Muscle of arm (tissue), 14 donors: ENCODE measurements at places on chromosomes 1 and 21. TPM values are rescaled to one million over a fixed set of nuclear protein-coding genes. Genes with fewer than 3 reads are reported as not detected.

GRCh38 chr21:37071561-37072273 is 1.2 kb downstream of the PIGP start:
- DNase-seq: peak; percentile 64

- DNase-seq: no peak
Measured at GRCh38 chr1:233608988-233609387, 4.9 kb upstream of the KCNK1 start.

DNA sequence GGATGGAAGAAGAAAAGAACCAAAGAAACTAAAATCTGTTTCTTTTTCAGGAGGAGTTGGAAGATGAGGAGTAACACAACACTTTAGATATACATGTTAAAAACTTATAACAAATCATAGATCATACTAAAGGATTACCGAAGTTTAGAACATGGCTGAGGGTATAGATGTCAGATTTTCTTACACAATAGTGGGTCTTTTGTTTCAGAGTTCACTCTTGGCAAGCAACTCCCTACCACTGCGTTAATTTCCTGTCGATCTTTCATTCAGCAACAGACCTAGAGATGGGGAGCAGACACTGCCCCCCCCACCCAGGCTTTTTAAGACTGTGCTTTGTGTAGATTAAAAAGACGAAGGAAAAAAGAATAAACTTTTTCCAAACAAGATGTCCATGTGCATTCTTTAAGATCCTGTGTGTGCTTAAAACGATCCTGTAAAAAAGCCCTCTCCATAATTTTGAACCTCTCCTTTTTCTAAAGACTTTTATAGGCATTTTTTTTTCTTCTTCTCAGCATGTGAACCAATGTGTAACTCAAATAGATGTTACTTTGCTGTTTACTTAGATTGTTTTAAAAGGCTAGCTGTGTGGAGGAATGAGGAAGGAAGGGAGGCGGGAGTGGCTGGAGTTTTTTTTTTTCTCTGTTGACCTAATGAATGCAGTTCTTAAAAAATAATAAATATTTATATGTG is 50.4 kb downstream of the NFIA start:
- DNase-seq: peak; percentile 22

DNA sequence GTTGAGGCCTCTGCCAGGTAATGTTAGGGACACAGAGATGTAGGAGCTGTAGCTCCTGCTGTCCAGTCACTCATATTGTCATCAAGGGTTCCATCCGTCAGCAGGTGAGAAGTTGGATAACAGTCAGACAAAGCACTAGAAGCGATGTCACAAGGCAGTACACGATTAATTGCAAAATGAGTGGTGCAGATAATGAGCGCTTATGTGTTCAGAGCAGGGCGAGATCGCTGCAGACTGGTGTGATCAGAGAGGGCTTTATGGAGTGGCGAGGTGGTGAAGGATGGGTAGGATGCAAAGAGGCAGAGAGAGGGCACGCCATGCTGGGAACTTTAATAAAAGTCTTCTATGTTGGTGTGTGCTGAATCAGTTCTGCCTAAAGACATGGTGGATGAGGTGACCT is 8.8 kb downstream of the TMCC2 start:
- DNase-seq: no peak

GRCh38 chr1:109393617-109394233 is 4.0 kb downstream of the SORT1 start:
- no peak for DNase-seq

The CD101 gene
- 4.1 TPM for polyA plus RNA-seq

The KLHDC9 gene
- 1.1 TPM for polyA plus RNA-seq

The CFAP74 gene
- 0.07 TPM for polyA plus RNA-seq

The WDR4 gene
- polyA plus RNA-seq: 6.4 TPM
